ENCODE measurements at places on chromosomes 4 and X.

DNA sequence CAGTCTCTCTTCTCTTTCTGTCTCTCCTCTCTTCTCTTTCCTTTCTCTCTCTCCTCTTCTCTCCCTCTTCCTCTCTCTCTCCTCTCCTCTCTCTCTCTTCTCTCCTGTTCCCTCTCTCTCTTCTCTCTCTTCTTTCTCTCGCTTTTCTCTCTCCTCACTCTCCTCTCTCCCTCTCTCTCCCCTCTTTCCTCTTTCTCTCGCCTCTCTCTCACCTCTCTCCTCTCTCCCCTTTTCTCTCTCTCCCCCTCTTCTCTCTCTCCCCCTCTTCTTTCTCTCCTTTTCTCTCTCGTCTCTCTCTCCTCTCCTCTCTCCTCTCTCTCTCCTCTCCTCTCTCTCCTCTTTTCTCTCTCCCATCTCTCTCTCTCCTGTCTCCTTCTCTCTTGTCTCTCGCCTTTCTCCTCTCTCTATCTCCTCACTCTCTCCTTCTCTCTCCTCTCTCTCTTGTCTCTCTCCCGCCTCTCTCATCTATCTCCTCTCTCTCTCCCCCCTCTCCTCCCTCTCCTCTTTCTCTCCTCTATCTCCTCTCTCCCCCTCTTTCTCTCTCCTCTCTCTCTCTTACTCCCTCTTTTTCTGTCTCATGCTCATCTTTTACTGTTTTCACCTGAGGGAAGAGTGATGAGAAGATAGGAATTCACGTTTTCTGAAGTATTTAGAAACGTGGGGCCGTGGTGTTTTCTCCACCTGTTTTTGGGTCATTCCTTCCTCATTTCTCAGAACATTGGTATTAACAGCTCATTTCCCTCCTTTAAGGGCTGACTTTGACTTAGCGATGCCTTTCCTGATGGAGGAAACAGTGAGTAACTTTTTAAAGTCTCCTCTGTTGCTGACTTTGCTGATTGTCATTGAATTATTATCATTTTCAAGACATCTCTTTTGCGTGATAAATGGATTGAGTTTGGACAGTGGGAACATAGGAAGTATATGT is 80.6 kb upstream of the CD99 start:
- DNase-seq: no peak

GRCh38 chr4:150540959-150541360 is 41.0 kb upstream of the MAB21L2 start:
- DNase-seq: no peak

- DNase-seq: no peak
These were observed 73.0 kb downstream of the EVC start for GRCh38 chr4:5784021-5784420.

DNA sequence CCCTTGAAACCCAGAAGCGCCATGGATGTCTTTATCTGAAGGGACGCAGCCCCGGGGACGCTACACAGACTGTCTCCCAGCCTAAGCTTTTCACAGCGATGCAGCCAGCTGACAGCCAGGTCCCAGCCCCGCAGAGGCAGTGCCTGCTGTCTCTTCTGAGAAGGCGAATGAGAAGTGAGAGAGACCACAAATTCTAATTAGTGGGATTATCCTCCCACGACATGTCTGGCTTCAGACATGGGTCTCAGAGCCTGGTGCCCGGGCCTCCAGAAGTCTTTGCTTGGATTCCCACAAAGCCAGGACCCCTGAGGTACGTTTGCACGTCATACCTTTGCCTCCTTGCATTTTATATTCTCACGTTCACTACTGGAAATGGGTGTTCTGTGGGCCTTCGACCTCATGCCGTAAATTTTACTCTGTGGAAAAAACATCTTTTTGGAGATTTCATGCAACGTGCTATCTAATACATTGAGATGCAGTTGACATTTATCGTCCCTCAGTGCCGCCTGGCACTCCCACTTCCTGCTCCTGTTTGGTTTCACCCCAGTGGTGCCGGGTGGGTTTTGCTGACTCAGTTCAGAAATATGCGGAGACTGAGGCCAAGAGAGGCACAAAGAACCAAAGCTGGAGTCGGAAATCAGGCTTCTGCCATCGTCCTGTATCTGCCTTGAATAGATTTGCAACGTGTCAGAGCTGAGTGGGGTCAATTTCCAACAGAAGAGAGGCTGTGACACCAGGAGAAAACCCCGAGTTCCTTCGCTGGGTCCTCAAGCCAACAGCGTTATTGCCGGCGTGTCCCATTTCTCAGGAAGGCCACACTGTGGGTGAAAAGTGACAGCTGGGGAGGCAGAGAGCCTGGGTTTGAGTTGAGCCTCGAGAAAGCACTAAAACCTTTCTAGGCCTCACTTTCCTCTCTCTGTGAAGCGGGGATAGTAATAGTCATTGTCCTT is 114.4 kb downstream of the STK32B start:
- no peak for DNase-seq

DNA sequence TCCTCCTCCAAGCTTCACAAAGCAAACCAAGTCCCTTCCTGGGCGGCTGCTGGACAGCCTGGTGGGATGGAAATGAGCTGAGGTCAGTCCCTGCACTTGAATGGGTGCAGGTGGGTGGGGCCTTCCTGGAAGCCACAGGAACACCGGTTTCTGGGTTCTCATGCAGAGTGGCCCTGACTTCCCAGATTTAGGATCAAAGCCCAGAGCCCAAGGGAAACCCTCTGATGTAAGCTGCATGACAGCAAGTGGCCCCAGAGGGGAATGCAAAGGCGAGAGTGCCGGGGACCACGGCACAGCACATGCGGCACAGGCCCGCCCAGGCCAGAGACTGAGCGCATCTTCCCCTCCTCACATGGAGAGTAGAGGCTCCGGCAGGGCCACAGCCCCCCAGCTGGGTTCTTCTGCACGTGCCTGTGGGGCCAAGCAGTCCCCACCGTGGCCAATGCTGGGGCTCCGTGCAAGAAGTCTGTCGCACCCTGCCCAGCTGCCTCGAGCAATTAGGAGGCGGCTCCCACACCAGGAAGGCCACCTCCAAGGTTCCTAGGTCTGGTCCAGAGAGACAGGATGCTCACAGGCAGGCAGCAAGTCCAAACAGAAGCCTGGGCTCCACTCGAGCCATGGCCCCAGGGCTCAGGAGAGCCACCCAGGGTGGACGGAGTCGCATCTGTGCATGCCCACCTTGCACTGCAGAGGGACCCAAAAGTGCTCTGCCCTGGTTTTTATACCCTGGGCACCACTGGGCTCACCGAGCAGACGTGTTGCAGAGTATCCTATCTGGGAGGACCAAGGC is 83.0 kb downstream of the HTRA3 start:
- DNase-seq: no peak

- no peak for DNase-seq
These were observed 611.2 kb downstream of the PPP4R3C start for GRCh38 chrX:26851981-26852380.

GRCh38 chrX:63735882-63736281 is 49.1 kb downstream of the ARHGEF9 start:
- DNase-seq: no peak

GRCh38 chr4:8237256-8237989 is 32.1 kb upstream of the HTRA3 start:
- no peak for DNase-seq

- no peak for DNase-seq
These were observed 315.1 kb upstream of the ADGRL3 start for GRCh38 chr4:60885011-60885410.

DNA sequence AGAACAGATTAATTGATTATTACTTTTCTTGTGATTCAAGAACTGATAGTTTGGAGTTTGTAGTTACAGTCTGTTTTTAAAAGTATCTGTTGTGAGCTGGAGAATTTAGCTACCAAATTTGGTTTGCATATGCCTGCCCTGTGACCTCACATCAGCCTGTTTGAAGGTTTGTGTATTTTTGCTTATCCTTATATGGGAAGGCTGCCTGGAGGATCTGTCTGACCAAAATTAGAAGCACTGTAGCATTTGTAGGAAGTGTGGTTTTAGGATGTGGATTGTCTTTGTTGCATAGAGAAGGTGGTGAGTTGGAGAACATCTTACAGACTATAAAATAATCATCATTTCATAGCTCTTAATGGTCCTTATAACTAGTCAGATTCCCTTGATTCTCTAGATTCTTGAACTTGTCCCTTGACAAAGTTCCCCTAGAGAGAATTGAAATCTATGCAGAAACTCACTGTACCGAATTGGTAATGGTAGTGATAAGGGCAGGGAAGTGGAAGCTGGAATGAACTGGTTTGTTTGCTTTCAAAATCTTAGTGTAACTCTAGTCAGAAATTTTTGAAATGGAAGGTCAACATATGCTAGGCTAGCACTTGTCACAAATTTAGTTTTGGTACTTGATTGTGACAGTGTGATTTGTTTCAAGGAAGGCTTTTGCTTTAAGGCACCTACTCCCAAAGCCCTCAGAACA is 57.3 kb downstream of the SH3BGRL start:
- DNase-seq: no peak

GRCh38 chr4:10091531-10092181 is 24.9 kb downstream of the WDR1 start:
- no peak for DNase-seq

- DNase-seq: peak; percentile 49
These were observed 101.9 kb downstream of the MAML3 start for GRCh38 chr4:140052050-140052449.

DNA sequence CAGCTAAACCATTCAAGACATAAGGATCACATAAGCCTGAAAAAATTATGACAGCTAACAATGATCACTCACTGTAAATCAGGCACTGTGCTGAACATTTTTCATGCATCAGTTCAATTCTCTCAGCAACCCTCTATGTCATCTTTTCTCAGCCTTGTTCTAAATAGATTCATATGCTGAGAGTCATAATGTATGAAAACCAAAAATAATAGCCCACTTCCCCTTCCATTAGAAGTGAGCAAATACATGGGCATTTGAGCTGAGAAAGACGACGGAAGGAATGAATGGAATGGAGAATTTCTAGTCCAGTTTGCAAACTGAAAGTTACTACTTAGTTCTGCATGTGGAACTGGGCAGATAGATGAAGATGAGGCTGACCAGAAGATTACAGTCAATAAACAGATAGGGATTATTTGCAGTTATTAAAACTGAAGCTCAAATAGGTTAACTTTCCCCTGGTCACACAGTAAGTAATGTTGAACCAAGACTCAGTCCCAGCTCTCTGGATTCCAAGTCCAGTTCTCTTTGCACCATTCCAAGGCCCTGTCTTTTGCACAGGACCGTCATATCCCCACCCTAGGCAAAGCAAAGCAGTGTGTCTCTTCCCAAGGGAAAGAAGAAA is 1.6 kb upstream of the SH3RF1 start:
- no peak for DNase-seq

GRCh38 chrX:102959471-102959870 is 22.4 kb downstream of the RAB40AL start:
- DNase-seq: no peak

GRCh38 chr4:68361146-68361589 is 11.3 kb upstream of the YTHDC1 start:
- no peak for DNase-seq

DNA sequence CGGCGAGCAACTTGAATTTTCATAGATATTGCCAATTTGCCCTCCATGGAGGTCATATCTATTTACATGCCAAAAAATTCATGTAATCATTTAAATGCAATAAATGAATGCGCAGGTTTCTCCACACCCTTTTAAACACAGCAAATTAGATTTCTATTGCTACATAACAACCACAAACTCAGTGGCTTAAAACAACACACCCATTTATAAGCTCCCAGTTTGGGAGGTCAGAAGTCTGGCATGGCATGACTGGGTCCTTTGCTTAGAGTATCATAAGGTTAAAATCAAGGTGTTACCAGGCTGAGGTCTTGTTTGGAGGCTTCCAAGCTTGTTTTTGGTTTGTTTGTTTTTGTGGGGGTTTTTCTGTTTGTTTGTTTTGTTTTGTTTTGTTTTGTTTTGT is 49.9 kb upstream of the NYX start:
- DNase-seq: no peak

GRCh38 chr4:11072463-11072862 is 356.2 kb downstream of the HS3ST1 start:
- DNase-seq: no peak

DNA sequence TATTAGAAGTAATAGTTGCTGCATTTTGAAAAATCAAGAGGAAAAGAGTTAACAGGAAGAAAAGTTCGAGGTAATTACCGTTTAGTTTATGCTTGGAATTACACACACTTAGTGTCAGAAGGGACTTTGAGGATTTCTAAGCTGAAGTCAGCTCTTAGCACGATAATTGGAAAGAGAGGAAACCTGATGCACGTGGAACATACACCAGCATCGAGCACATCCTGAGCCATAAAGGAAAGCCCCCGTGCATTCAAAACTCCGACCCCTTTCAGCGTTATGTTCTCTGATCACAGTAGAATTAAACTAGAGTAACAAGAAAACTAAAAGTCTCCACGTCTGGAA is 400 bp upstream of the PAQR3 start:
- DNase-seq: peak; percentile 4

- no peak for DNase-seq
These were observed 195.1 kb downstream of the MAGEB5 start for GRCh38 chrX:26411045-26411444.

GRCh38 chr4:118762730-118763477 is 73.0 kb downstream of the SEC24D start:
- no peak for DNase-seq

- DNase-seq: no peak
These were observed 2.3 kb downstream of the NOCT start for GRCh38 chr4:139017861-139018260.

- no peak for DNase-seq
These were observed 34.0 kb downstream of the TACC3 start for GRCh38 chr4:1755297-1755696.

- no peak for DNase-seq
These were observed 75.3 kb upstream of the PUDP start for GRCh38 chrX:7223271-7223670.

DNA sequence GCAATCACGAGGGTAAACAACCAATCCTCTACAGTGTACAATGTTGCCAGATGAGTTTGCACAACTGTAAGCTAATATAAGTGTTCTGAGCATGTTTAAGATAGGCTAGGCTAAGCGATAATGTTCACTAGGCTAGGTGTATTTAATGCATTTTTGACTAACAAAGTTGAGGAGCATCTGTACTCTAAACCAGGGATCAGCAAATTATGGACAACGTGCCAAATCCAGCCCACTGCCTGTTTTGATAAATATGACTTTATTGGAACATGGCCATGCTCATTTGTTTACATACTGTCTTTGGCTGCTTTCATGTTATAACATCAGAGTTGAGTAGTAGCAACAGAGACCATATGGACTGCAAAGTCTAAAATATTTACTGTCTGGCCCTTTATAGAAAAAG is 46.3 kb upstream of the ARHGEF6 start:
- DNase-seq: no peak

- peak; percentile 77 for DNase-seq
These were observed 83.6 kb downstream of the CCNG2 start for GRCh38 chr4:77240469-77241066.

DNA sequence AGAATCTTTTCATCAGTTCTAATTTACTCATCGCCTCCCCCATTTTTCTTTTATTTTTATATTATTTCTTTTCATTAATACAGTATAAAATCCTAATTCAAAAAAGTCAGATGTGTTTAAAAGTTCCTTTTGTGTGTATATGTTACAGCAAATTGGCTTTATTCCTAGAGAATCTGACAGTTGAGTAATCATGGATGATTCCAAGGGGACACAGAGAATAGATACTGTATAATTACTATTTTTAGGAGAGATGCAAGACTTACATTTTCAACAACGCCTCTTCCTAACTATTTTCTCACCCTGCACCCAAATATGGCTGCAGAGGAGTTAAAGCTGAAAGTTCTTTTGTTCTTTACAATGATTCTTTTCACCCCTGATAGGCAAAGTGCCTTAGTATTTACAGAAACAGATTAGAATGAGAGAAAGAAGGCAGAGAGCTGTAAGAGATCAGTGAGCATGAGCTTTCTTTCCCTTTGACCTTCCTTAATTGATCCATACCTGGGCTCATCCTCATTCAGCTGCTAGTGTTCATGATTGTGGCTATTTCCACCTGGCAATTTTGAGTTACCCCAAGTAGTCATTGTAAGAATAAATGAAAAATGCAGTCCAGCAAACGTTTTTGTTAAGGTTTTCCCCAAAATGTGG is 210.8 kb downstream of the SLC4A4 start:
- DNase-seq: no peak
